ENCODE measurements at places on chromosomes 1 and 21.

- DNase-seq = no peak
These were observed 27.9 kb downstream of the PCSK9 start for GRCh38 chr1:55067022-55067778.

- no peak for DNase-seq
These were observed 42.7 kb downstream of the MORN1 start for GRCh38 chr1:2348346-2349325.

GRCh38 chr1:119285482-119285881, 83.1 kb upstream of the HAO2 start:
- DNase-seq = no peak

DNA sequence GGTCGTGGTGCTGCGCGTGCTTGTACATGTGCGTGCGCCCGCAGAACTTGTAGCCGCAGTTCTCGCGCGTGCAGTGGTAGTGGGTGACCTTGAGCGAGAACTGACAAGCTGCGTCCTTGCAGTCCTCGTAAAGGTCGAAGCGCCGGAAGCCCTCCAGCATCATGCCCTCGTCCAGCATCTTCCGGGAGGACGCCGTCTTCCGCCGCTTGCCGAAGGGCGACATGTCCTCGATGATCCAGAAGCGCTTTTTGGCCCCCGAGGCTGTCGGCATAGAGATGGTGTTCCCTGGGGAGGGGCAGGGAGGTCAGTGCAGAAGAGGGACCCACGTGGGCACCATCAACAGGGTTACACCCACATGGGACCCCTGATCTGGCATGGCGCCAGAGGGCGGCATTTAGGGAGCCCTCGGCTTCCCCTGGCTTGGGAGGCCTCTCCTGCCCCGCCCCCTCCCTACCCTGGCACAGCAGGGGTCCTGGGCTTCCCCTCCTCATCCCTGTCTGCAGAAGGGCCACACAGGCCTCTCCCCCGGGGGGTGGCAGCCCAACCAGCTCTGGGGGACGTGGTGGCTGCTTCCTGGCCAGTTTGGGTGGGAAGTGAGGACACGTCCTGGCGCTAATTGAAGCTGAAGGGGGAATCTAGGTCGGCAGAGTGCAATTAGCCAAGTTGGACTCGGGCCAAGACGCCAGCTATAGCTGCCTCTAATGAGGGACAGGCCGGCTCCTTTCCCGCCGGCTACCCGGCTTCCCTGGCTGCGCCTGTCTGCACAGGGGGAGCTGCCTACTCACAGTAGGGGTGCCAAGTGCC, 156.5 kb downstream of the CASZ1 start:
- DNase-seq = no peak

GRCh38 chr1:209389258-209389657, 194.3 kb upstream of the CAMK1G start:
- no peak for DNase-seq

GRCh38 chr1:217063172-217063908, 340.1 kb upstream of the ESRRG start:
- DNase-seq = no peak

DNA sequence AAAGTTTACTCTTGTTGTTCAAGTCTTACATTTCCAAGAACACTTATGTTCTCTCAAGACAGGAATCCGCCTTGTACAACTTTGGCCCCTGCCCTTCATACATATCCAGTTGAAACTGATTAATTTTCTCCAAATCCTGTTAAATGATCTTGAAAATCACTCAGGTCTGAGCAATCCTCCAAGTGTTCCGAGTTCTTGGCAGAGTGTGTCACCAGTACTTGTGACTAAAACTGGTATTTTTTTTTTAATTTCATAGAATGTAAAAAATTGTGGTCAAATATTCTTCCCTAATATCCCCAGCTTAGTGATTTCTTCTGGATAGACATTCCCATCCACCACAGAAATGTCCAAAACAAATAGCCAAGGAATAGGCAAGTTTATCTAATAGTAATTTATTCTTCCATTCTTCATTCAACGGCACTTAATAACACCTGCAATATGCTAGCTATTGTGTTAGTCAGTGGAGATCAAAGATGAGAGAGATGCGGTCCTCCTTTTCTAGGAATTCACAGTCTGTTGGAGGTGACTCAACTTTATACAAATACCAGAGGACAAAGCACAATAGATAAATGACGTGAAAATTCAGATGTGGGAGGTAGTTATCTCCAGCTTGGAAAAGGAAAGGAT, 71.4 kb downstream of the DIRAS3 start:
- DNase-seq = no peak

- DNase-seq = no peak
These were observed 28.3 kb upstream of the RAB3GAP2 start for GRCh38 chr1:220300442-220301121.

DNA sequence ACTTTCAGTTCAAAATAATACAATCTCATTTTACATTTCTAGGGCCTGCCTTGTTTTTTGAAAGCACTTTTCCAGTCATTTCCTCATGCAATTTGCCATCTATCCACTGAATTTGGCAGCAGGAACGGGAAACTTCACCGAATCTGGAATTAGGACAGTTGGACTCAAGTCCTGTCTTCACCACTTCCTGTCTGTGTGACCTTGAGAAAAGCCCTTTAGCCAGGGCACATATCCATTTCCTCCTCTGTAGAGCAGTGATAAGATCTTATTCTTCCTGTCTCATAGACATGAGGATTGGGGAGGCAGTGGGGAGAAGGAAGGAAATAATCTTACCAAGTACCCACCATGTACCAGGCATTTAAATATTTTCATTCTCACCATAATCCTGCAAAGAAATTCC, 12.0 kb downstream of the VAV3 start:
- peak; percentile 34 for DNase-seq

GRCh38 chr21:37164742-37165141, 91.7 kb downstream of the TTC3 start:
- DNase-seq = no peak

- DNase-seq = no peak
These were observed 55.7 kb downstream of the PLEKHA6 start for GRCh38 chr1:204304067-204304466.

GRCh38 chr1:197327776-197328364, 59.8 kb downstream of the CRB1 start:
- DNase-seq = no peak

DNA sequence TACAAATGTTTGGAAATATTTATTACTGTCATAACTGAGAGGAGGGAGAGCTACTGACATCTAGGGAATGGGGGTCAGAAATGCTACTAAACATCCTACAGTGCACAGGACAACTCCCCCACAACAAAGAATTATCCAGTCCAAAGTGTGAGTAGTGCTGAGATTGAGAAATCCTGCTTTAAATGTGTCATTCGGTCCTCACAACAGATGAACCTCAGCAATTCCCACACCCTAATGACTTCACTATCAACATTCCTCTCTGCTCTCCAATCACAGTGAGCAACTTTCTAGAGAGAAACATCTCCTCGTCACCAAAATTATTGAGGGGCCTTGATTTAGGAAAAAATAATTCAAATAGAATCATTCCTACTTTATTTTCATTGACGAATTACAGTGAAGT, 18.0 kb downstream of the OMA1 start:
- DNase-seq = no peak

GRCh38 chr1:15350551-15351200, 59.0 kb upstream of the EFHD2 start:
- no peak for DNase-seq

GRCh38 chr1:74517599-74518051, 5.2 kb upstream of the LRRC53 start:
- DNase-seq = peak; percentile 61

- DNase-seq = no peak
These were observed 117.2 kb downstream of the SLC25A24 start for GRCh38 chr1:108082738-108083562.

DNA sequence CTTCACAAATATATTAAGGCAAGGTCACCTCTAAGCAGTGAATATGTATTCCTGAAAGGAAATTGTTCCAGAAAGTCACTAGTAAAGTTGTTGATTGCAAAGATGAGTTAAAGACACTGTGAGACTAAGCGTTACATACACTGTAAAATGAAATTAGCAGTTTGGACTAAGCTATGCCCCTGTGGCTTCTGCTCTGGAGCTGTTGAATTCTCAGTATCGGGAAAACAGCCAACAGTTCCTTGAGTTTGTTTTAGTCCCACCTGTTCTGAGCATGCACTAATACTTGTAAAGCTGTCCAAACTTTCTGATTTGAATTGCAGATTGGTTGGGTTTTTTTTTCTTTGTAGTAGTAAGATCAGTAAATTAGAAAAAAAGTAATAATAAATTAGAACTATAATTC, 21.0 kb downstream of the ANGPTL1 start:
- DNase-seq = no peak

DNA sequence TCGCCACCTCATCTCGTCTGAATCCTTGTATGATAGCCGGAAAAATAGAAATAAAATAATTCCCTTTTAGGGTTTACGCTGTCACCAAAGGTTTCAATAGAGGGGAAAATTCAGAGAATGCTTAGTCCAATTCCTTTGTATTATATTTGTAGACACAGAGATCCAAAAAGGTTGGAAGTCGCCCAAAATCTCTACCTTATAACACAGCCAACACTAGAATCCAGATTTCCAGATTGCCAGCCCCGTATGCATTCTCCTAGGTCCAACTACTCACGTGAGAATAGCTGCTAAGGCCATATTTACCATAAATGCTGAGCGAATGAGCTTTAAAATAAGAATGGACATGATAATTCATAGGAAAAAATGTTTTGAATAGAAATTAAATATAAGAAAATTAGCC, 124.5 kb downstream of the KCNK1 start:
- no peak for DNase-seq

- no peak for DNase-seq
These were observed 19.2 kb upstream of the PIGK start for GRCh38 chr1:77238462-77238861.

GRCh38 chr1:198179556-198179981, 22.8 kb downstream of the NEK7 start:
- peak; percentile 21 for DNase-seq

- no peak for DNase-seq
These were observed 22.5 kb upstream of the DPYD start for GRCh38 chr1:97943354-97943753.

DNA sequence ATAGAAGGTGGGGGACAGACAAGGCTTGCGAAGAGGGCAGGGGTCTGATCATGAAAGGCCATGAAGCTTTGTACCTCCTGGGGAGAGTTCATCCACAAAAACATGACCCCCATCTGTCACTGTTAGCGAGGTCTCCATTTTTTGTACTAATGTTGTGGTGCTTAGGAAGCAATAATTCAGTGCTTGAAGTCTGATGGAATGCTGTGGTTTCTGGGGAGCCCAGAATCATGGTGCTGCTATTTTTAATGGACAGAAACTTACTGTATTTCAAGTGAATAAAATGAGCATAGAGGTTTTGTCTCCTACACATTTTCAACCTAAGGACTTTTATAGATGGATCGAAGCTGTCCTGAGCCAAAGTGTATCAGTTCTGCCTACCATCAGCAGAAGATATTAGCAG, 28.2 kb upstream of the RGL1 start:
- DNase-seq = no peak
